ENCODE measurements at places on chromosomes 12 and 14.

DNA sequence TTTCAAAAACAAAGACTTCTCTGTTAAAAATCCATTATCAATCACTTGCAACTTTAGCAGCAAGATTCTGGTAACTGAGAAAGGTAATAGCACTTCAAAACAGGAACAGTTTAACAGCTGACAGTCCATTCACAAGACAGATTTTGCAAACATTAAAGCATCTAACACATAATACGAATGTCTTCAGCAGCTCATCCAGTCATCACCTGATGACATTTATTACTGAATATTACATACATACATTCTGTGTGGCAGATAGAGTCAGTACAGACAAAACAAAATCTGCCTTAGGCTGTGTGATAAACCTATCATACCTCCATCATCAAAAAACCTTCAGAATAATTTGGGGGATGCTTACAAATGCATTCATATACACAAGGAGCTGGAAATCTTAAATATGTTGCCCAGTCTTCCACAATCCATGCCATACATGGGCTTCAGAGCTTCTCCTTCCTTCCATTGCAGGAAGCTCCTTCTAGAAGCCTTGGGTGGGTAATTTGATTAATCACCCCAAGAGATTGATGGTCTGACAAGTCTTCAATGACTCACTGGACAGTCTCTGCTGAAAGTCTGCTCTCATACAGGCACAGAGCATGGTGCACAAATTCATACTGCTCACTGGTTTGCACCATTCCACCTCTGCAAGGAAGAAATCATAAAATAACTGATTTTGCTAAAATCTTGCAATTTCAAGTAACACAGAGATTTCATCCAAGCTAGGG, 1.6 kb upstream of the PTPRB start:
- DNase-seq: no peak

DNA sequence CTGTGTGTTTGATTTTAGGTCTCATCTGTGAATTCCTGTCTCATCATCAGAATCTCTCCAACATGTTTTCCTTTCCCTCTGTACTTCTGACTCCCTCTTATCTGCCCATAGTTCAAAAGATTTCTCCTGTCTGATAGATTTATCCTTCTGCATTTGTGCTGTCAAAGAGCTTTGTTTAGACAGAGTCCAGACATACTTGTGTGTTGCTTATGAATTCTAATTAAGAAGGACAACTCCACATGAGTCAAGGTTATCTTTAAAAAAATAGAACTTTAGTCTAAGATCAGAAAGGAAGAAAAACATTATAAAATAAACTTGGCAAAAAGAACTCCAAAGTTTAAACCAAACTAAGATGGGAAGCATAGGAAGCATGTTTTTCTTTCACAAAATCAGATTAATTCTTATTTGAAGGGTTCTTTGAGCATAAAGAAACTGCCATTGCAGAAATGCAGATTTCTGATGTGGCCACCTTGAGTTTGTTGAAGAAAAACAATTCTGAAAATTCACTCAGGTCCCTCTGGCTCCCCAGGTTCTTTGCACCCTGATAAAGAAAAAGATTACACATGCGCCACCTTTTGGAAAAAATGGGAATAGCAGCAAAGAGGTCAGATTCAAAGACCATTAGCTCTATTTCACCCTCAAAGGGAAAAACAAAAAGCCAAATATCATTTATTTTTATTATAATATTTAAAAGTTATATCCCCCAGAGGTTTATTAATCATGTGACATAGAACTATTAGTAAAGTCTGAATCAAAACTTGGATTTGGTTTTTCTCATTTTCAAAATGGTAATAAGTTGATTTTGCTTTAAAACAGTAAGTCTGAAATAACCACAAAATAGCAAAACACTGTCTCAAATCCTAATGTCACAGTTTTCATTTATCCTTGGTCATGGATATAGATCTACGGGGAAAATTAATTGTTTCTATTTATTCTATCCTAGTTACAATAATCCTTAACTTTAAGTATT, 143.7 kb upstream of the DCN start:
- peak; percentile 48 for DNase-seq

DNA sequence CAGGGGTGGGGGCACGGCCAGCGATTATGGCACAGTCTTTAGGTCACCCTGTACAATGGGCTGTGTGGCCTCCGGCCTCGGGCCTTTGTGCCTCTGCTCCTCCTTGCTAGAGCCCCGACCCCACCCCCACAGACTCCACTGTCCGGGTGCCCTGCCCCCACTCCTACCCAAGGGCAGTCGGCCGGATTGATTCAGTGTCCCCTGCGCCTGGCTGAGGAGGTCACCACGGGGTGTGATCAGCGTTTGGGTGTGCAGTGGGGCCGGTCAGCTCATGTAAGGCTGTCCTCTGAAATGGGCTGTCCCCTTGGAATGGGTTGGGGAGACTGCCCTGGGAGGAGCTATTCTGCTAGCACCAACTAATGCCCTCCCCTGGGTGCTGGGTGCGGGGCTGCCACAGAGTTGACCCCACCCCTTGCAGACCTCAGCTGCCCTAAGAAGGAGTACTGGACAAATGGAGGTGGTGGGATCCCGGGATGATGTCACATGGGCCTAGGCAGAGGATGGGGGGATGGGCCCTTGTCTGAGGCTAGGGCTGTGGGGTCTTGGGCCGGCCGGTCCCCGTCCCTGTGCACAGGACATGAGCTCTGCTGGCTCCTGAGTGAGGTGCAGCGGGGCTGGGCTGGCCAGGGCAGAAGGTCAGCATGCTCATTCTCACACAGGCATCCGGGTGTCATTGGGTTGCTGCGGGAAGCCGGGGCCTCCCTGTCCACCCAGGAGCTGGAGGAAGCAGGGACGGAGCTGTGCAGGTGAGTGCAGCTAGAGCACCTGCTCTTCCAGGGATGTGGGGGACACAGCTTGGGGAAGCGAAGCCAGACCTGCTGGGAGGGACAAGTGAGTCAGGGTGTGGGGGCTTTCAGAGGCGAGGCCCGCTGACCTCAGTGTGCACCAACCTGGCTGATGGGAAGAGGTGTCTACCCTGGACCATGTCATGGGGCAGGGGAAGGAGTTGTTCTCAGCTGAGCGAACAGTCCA, 23.4 kb downstream of the ASPG start:
- no peak for DNase-seq

DNA sequence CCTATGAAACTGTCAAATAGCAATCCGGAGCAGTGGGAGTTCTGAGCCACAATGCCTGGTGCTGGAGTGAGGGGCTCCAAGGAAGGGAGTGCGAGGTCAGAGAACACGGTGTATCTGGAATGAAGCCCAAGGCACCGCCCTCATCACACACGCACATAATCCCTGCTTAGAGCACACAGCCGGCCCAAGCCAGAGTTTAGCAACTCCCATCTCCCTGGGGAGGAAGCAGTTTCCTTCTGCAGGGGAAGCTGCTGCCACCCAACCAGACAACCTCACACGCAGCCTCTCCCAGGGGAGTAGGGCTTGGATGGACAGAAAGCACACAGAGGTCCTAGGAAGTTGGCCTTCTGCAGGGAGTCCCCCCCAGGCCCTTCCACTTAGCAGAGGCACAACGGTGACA, 31.3 kb downstream of the ACTN1 start:
- DNase-seq: no peak

- no peak for DNase-seq
Observed at GRCh38 chr12:63913929-63914328, 69.4 kb downstream of the SRGAP1 start.

GRCh38 chr14:61498303-61498702, 176.9 kb downstream of the PRKCH start:
- no peak for DNase-seq

DNA sequence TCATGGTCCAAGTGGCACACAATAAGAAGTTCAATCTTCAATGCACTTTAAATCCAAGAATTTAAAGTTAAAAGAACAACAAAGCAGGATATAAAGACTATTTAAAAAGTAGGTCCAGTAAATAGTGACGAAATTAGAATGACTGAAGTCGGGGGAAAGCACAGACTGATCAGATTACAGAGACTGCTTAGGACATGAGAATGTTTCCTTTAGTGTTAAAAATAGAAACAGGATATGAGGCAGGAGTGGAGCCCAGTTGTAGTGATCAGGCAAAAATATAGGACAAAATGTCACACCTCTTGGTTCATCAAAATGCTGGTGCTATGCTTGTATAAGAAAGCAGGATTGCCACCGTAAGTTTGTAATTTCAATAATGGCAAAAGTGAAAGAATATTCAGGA, 52.2 kb upstream of the CD163 start:
- no peak for DNase-seq

GRCh38 chr12:639566-639965, 23.7 kb downstream of the NINJ2 start:
- DNase-seq: no peak

- no peak for DNase-seq
Observed at GRCh38 chr12:20701106-20701505, 6.0 kb downstream of the SLCO1C1 start.

DNA sequence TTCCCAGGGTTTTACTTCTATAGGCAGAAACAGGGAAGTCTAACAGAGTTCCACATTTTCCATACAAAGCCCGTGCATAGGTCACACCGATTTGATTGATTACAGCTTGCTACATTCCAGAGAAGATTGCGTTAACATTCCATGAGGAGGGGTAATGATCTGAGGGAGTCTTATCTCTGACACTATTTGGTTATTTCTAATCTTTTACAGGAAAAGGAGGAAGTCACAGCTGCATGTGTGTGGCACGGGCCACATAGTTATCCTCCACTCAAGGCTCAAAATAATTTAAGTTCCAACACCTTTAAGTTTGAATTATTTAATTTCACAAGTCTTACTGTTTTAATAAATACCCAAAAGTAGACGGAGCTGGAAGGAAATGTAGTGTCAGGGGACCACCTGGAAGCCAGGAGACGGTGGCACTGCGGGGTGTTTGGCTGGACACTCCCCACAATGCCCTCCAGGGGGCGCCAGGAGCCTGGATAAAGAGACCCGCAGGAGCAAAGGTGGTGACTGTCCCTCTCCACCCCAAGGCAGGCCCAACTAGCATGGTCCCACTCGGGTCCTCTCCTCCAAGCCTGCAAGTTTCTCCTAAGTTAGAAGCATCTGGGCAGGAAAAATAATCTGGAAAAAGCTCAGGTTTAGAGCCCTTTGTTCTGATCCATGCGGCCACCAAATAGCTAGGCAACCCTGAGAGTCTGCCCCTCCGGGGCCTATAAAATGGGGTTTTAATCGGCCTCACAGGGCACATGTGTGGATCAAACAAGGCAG, 20.2 kb downstream of the KRT8 start:
- peak; percentile 74 for DNase-seq

GRCh38 chr14:103023881-103024473, 33.4 kb downstream of the CDC42BPB start:
- no peak for DNase-seq

GRCh38 chr14:69500096-69500495, 15.6 kb downstream of the PLEKHD1 start:
- DNase-seq: no peak

DNA sequence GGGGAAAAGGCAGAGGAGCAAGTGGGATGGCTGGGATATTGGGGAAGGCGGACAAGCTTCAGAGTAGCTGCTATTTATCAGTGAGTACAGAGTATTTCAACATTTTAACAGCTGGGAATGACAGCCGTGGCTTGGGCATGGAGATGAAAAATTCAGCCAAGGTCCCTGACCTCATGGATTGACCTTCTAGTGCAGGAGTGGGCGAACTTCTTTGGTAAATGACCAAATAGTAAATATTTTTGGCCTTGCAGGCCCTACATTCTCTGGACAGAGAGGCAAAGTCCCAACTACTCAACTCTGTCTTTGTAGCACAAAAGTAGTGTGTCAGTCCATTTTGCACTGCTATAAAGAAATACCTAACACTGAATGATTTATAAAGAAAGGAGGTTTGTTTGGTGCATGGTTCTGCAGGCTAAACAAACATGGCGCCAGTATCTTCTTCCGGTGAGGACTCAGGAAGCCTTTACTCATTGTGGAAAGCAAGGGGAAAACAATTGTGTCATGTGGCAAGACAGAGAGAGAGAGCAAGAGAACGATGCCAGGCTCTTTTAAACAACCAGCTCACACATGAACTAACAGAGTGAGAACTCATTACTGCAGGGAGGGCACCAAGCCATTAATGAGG, 33.6 kb downstream of the TMEM233 start:
- no peak for DNase-seq

DNA sequence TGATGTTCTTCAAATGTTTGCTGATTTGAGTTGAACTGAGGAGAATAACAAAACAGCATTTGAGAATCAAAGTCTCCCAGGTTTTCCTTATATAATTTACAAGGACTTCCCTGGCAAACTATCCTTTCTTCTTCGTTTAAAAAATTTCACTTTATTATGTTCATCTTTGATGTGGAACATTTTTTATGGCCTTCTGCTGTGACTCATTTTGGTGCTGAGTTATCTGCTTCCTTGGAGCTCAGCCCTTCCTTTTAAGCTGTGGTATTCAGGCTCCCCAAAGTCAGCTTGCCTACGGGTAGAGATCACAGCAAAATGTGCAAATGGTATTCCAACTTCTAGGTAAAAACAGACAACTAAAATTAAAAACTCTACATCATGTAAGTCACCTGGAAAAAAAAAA, 1.4 kb upstream of the ANO4 start:
- DNase-seq: no peak

- no peak for DNase-seq
Observed at GRCh38 chr14:30596935-30597334, 25.2 kb upstream of the SCFD1 start.

DNA sequence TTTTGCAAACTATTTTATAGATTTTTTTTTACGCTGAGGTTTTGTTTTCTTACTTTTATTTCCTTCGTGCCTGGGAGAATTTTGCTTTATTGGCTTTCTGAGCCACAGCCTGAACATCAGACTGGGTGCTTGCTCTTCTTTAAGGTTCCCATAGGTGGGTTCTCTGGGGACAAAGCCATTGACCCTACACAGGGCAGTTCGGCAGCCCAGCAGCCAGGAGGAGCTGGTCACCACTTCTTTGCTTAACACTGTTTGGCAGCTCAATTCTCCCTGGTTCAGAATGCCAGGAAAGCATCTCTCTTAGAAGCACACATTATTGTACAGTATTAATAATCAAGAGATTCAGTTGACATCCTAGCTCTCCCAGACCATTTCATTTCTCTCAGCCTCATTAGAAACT, 140.8 kb upstream of the NEDD1 start:
- no peak for DNase-seq

GRCh38 chr12:2289525-2289924, 236.7 kb downstream of the CACNA1C start:
- no peak for DNase-seq

- DNase-seq: no peak
Observed at GRCh38 chr12:91617818-91618217, 435.2 kb upstream of the DCN start.

GRCh38 chr12:70443062-70443673, 77.1 kb downstream of the KCNMB4 start:
- DNase-seq: no peak

GRCh38 chr14:60488175-60488574, 2.3 kb upstream of the C14orf39 start:
- no peak for DNase-seq

- no peak for DNase-seq
Observed at GRCh38 chr14:51619561-51619960, 32.1 kb upstream of the FRMD6 start.

- DNase-seq: no peak
Observed at GRCh38 chr12:21054334-21054733, 76.7 kb upstream of the SLCO1B1 start.

GRCh38 chr12:121711361-121712189, 977 bp upstream of the TMEM120B start:
- DNase-seq: peak; percentile 32
